ENCODE measurements at places on chromosomes 6 and 20.

- no peak for DNase-seq
These were observed 5.2 kb downstream of the TNNC2 start for GRCh38 chr20:45821947-45822346.

DNA sequence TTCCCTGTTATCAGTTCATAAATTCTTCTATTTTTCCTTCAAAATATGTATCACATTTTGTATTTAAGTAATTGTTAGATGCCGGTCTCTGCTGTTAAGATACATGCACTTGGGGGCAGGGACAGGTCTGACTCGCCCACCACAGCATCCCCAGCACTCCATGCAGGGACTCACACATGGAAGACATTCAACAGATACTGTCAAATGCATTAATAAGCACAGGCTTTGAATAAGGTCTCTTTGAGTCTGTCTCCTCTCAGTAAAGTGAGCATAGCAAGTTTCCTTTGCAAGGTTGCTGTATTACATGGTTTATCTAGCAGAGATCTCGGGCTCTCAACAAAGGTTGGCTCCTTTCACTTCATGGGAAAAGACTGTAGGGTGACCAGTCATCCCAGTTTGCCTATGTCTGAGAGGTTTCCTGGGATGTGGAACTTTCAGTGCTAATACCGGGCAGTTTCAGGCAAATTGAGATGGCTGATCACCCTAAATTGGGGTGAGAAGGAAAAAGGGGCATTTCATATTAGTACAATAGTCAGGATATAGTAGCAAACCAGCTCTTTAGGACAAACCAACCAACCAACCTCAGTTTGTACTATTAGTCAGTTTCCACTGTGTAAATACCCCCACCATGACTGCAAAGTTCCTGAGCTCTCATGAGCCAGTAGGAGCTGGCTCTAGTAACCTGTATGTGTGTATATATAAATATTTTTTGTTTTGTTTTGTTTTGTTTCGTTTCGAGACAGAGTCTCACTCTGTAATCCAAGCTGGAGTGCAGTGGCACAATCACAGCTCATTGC is 15.0 kb downstream of the JPH2 start:
- DNase-seq, result no peak

GRCh38 chr20:19288061-19288460 is 75.6 kb downstream of the SLC24A3 start:
- no peak for DNase-seq

- no peak for DNase-seq
These were observed 26.9 kb downstream of the RBM38 start for GRCh38 chr20:57417830-57418780.

DNA sequence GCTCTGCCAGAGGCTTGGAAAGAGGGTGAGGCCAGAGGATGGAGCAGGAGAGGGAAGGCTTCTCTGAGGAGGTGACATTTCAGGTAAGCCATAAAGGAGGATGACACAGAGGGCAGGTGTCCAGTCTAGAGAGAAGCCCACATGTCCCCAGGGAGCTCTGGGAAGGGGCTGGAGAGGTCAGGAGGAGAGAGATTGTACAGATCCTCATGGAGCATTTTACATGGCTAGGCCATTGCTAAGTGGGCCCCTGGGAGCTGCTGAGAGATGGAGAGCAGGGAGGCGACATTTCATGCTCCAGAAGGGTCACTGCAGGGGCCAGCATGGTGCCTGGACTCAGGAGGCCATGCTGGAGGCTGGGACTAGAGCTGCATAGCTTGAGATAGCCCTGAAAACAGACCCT is 124.5 kb downstream of the TOX2 start:
- no peak for DNase-seq

GRCh38 chr6:125193208-125193607 is 39.6 kb downstream of the TPD52L1 start:
- DNase-seq, result no peak

All from fibroblast of lung (primary cell).